ENCODE measurements at places on chromosomes 16 and 17. TPM values are rescaled to one million over a fixed set of nuclear protein-coding genes. Genes with fewer than 3 reads are reported as not detected.

The NGFR gene
- 0.83 TPM for total RNA-seq

The TPSD1 gene
- total RNA-seq: not detected

The FBXO39 gene
- not detected for total RNA-seq

The ANKFN1 gene
- not detected for total RNA-seq

The PDIA2 gene
- total RNA-seq: 0.58 TPM

The MYH11 gene
- 0.22 TPM for total RNA-seq

The RBFOX1 gene
- total RNA-seq: not detected

The NAA60 gene
- 51.1 TPM for total RNA-seq

The NKD1 gene
- total RNA-seq: 0.30 TPM

The EFCAB5 gene
- 0.70 TPM for total RNA-seq

The P2RX1 gene
- total RNA-seq: 0.03 TPM

The TBX4 gene
- total RNA-seq: 0.21 TPM

The USP22 gene
- total RNA-seq: 145 TPM

The HIGD1B gene
- not detected for total RNA-seq

The CD300A gene
- total RNA-seq: 0.07 TPM

The DPEP1 gene
- 1.3 TPM for total RNA-seq

The ST6GALNAC1 gene
- 0.34 TPM for total RNA-seq

The COIL gene
- 21.7 TPM for total RNA-seq

The CACNA1G gene
- total RNA-seq: 4.4 TPM

The PLLP gene
- 1.6 TPM for total RNA-seq

The SLC35B1 gene
- total RNA-seq: 89.9 TPM

The ETV4 gene
- total RNA-seq: 50.1 TPM

The CA7 gene
- not detected for total RNA-seq

The SGCA gene
- 2.7 TPM for total RNA-seq

The IL17C gene
- not detected for total RNA-seq

The NOTUM gene
- 0.31 TPM for total RNA-seq

The ZG16B gene
- total RNA-seq: 0.46 TPM

The MT1H gene
- not detected for total RNA-seq

The CCL11 gene
- not detected for total RNA-seq

The NBR1 gene
- 38.9 TPM for total RNA-seq

The HCRT gene
- total RNA-seq: not detected

Data from A549 treated with DMSO at 1 μM for 4 hours (cell line).